Activated T-helper 2 cell treated with anti-CD3 and anti-CD28 coated beads, Interferon-gamma antibody, Interleukin-2, Interleukin-4, amounts not matched to agents 10 μg/mL and 5 μg/mL and 100 μg/mL, durations not matched to agents 14 hours and 24 hours and 36 hours (primary cell): ENCODE measurements at places on chromosomes 3 and 15. TPM values are rescaled to one million over a fixed set of nuclear protein-coding genes. Genes with fewer than 3 reads are reported as not detected.

- H3K4me1 ChIP-seq: peaks cover 3% of the 10 kb centered on the region
- no peak overlapping the region for H3K4me3 ChIP-seq
- no peaks in the 10 kb centered on the region for H3K36me3 ChIP-seq
Observed at GRCh38 chr3:66200147-66200546, 20.7 kb upstream of the SLC25A26 start.

- peaks cover 7% of the 10 kb centered on the region for H3K4me1 ChIP-seq
- H3K4me3 ChIP-seq: no peak overlapping the region
- no peaks in the 10 kb centered on the region for H3K36me3 ChIP-seq
Observed at GRCh38 chr15:31573759-31574158, 247.1 kb downstream of the KLF13 start.

DNA sequence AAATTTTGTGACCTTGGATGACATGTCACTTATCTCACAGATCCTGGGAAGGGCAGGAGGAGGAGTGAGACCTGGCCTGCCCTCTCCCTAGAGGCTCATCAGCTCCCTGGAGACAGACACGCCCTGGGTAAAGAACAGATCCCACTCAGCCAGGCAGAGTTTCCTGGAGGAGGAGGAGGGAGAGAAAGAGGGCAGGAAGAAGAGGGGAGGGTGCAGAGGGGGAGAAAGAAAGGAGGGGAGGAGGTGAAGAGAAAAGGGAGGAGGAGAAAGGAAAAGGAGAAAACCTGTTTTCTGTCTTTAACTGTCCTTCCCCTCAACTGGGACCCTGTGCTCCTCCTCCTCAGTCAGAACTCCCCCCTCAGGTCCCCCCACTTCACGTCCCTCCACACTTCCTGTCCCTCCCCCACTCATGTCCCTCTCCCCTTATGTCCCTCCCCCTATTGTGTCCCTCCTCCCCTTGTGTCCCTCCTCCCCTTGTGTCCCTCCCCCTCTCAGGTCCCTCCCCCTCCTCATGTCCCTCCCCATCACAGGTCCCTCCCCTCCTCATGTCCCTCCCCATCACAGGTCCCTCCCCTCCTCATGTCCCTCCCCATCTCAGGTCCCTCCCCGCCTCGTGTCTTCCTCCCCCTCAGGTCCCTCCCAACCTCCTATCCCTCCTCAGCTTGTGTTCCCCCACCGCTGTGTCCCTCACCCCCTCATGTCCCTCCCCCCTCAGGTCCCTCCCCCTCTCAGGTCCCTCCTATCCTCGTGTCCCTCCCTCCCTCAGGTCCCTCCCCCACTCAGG, 52.3 kb upstream of the CGNL1 start:
- peaks cover 2% of the 10 kb centered on the region for H3K27me3 ChIP-seq
- H3K4me3 ChIP-seq: no peak overlapping the region
- H3K36me3 ChIP-seq: no peaks in the 10 kb centered on the region
- peaks cover 4% of the 10 kb centered on the region for H3K4me1 ChIP-seq
- H3K27ac ChIP-seq: no peak overlapping the region

DNA sequence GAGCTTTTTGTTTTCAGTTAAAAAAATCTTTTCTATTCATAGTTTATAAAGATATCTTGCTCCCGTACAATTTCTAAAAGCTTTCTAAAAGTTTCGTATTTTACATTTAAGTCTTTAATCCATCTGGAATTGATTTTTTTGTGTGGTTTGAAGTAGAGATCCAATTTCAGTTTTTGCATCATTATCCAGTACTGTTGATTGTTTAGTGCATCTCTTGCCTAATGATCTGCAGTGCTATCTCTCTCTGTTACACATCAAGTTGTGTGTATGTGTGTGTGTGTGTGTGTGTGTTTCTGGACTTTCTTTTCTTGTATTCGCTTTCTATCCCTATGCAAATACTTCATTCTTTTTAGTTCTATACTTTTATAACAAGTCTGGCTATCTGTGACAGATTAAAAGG, 605.8 kb upstream of the DPPA4 start:
- no peaks in the 10 kb centered on the region for H3K4me1 ChIP-seq
- H3K27ac ChIP-seq: no peak overlapping the region
- H3K4me3 ChIP-seq: no peak overlapping the region
- no peaks in the 10 kb centered on the region for H3K36me3 ChIP-seq
- H3K27me3 ChIP-seq: no peaks in the 10 kb centered on the region

The CEP19 gene
- total RNA-seq: 3.7 and 4.5 TPM in 2 replicates

GRCh38 chr3:124601190-124601589, 129.1 kb upstream of the UMPS start:
- H3K4me1 ChIP-seq: no peaks in the 10 kb centered on the region
- H3K27me3 ChIP-seq: peaks cover 17% of the 10 kb centered on the region
- no peak overlapping the region for H3K27ac ChIP-seq
- DNase-seq: no peak

- DNase-seq: peak; percentile 14
- peaks cover 29% of the 10 kb centered on the region for H3K4me1 ChIP-seq
- no peaks in the 10 kb centered on the region for H3K27me3 ChIP-seq
- peaks cover 30% of the 10 kb centered on the region for H3K36me3 ChIP-seq
- H3K4me3 ChIP-seq: no peak overlapping the region
Observed at GRCh38 chr3:67384760-67385397, 269.5 kb downstream of the SUCLG2 start.

DNA sequence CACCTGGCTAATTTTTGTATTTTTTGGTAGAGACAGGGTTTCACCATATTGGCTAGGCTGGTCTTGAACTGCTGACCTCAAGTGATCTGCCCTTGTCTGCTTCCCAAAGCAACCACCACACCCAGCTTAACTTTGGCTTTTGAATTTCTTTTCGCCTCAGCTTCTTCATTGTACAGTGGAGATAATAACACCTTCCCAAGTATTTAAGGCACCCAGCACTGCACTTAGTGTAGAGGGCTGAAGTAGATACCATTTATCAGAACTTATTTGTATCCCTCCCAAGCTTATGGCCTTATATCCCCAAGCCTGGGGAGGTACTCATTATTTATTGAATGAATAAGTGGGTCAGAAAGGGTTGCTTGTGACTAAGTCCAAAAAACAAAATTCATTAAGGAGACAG, 2.3 kb downstream of the SQOR start:
- peaks cover 61% of the 10 kb centered on the region for H3K4me1 ChIP-seq
- peaks cover 52% of the 10 kb centered on the region for H3K36me3 ChIP-seq
- H3K4me3 ChIP-seq: peak overlapping the region; percentile 79
- no peak for DNase-seq

The WDR93 gene
- total RNA-seq: not detected in 2 replicates

The MIX23 gene
- total RNA-seq: 105 and 110 TPM in 2 replicates
